ENCODE measurements at places on chromosomes 5 and 9. TPM values are rescaled to one million over a fixed set of nuclear protein-coding genes. Genes with fewer than 3 reads are reported as not detected.

- no peak for DNase-seq
Measured at GRCh38 chr9:131845305-131846298, 105.7 kb upstream of the RAPGEF1 start.

DNA sequence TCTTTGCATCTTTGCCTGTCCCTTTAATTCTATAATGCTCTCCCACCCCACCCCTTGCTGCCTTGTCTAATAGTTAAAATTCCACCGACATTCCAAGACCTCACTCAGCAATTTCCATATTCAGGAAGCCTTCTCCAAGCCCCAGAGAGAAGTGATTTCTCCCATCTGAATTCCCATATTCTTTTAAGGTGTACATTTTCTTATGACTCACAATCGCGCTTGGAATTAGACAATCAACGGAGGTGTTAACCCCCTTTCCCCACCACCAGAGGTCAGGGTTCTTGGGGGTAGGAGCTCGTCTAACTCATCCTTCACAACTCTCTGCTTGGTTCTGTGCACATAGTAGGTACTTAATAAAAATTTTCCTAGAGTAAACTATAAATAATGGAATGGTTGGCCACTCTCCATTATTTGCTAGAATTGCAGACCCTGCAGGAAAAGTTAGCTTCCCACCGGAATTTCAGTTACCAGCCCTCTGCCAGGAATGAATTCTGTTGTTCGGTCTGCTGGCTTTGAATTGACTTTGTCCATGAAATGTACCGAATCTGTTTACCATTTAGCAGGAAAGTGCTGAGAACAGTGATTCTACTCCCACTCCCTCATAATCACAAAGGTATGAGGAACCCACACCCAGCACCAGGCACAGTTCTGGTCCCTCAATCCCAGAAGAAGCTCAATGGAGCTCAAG lies 5.0 kb downstream of the KCNIP1 start:
- no peak for DNase-seq

DNA sequence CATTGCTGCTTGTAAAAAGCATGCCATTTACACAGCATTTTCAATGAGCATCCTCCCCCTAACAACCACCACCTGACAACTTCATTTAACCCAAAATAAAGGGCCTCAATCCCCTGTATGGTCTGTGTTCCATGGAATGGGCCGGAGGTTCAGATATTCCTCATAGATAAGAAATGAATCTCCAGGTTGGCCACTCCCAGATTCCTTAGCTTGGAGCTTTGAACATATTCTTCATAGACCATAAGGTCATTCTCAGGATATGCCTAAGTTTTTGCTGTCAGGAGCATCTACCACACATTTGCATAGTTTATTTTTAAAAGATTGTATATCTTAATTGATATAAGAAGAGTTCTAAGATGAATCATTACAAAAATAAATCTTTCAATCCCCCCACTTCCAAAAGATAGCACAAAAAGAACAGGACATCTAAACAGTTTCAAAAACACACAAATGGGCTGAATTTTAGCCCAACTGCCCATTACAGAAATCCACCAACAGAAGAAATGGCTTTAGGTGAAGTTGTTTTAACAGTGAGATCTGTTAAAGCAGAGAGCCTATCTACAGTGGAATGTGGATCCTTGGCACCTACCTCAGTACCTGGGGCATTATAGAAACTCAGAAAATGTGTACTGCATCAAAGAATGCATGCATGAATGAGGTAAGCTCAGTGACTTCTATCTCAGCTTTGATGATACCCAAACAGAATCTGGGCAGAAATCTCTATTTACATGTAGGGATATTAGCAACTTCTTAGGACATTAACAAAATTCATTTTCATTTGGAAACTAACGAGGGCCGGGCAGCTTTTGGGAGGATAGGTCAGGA lies 179.8 kb downstream of the SEC61B start:
- DNase-seq, result no peak

The ASPN gene
- polyA plus RNA-seq, result 506 TPM

DNA sequence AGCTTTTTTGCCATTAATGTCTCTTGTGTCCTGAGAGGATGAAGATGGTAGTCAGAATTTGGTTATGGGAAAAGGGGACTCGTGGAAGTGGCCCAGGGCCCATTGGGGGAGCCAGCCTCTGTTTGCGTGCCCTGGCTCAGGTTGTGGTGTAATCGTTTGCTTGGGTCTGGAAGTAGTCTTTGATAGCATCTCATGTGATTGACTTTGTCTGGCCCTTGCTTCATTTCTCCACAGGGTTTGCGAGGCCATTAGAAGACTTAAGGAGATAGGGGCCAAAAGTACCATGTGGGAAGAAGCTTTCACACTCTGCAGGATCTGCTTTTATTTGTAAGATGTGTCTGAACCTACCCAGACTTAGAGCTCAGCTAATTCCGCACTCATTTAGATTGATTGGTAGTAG lies 114.5 kb downstream of the FGF1 start:
- DNase-seq, result no peak

The RNF208 gene
- 1.7 TPM for polyA plus RNA-seq
